NCI-H1436 (cell line): ENCODE measurements at places on chromosomes 13 and 19.

DNA sequence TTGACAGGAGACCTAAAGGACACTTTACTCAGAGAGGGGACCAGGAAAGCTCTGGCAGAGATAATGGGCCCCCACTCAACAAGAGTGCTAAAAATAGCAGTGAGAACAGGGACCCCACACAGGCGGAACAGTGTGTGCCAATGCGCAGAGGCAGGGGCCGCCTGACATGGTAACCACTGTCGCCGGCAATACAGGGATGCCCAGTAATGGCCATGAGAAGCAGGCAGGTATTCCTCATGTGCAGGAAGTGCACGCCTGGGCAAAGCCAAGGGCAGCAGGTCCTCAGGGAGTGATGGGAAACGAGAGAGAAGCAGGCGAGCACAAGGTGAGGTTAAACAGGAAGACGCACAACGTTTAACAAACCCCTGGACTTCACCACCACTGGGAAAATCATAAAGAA, 757.1 kb downstream of the LIG4 start:
- DNase-seq: no peak

GRCh38 chr19:34481861-34482379, 362 bp downstream of the WTIP start:
- DNase-seq: no peak

- no peak for DNase-seq
Observed at GRCh38 chr13:99661791-99662190, 160.5 kb downstream of the TM9SF2 start.

DNA sequence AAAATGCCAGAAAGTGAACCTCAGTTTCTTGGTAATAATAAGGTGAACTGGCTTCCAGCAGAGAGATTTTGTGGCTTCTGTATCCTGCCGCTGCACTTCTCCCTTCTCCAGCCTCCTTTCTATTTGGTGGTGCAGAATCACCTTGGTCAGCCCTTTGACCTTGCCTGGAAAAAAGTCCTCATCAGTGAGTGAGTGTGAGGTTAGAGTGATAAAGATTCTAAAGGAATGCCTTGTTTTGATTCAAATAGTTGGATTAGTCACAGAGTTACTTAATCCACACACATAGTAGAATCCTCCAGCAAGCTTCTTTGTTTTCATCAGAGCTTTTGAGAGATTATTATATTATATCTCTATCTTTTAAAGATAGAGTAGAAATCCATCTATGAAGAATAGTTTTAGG, 140.9 kb downstream of the KCNRG start:
- DNase-seq: no peak
